ENCODE measurements at places on chromosomes 7 and 10.

DNA sequence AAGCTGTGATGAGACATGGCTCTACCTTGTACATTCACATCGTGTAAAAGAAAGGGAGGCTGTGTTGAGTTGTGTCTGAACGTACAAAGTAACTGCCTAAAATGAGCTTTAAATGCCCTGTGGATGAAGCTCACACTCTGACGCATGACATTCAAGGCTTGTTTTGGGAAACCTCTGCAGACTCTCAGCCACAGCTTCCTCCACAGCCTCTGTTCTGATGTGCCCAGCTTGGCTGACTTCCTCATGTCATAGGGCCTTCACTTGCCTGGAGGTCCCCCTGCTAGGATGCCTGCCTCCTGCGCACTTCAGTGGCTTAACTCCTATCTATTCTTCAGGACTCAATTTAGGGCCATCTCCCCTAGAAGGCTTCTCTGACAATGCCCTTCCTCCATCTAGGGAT lies 230.0 kb upstream of the HABP2 start:
- no peak for DNase-seq

DNA sequence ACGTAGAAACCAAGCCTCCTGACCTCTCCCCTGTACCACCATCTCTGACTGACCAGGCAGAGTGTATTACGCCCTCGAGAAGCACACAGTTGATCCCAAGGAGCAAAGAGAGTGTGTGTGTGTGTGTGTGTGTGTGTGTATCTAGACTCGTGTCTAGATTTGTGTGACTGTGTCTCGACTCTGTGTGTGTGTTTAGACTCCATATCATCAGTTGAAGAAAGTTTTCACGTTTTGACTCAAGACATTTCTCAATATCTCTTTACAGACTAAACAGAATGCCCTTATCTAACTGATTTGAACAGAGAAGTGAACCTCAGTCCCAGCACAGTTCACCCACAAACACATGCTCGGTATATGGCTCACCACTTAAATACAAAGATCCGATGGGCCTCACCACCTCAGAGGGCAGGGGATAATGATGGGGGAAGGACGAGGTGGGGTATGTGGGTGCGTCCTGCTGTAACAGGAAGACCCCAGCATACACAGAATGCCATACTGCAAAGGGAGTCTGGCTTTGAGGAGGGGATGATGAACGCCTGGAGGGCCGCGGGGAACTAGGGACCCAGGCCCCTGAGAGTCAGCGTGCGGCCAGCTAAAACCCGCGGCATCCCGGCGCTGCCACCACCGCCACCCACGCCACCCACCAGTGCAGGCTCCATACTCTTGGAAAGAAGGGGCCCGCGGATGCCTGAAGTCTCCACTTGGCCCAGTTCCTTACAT lies 780 bp downstream of the ALDH18A1 start:
- no peak for DNase-seq

- DNase-seq = no peak
These were observed 6.3 kb downstream of the POLR2J start for GRCh38 chr7:102472126-102473041.

DNA sequence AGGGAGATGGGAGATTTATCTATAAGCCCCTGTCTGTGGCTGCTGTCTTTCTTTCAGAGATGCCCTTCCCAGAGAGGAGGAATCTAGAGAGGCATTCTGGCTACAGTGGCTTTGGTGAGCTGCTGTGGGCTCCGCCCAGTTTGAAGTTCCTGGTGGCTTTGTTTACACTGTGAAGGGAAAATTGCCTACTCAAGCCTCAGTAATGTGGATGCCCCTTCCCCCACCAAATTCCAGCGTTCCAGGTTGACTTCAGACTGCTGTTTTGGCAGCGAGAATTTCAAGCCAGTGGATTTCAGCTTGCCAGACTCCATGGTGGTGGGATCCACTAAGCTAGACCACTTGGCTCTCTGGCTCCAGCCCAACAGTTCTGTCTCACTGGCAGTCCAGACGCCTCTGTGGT lies 951.6 kb downstream of the CCSER2 start:
- no peak for DNase-seq

DNA sequence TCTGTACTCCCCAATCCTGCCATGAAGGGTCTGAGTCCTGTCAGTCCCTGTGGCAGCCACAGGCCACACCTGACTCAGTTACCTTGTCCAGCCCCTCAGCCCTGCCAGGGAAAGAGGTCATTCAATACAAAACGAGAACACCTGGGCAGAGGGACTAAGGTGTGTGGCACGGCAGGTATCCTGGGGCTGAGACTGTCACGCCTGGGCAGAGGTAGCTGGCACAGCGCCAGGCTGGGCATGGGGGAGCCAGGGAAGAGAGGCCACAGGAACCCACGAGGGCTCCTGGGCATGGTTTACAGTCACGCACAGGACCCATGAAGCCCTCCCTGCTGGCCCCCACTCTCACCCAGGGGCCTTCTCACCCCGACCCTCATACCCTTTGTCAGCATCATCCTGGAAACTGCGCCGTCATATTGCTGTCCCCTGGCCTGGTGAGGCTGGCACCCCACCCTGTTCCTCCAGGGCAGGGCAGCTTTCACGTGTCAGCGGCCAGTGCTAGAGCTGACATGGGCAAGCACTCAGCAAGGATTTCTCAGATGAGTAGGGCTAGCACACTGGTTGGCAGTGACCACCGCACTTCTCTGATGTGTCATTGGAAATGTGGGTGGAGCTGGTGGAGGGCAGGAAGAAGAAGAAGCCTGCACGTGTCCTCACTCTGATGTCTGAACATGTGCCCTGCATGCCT lies 42.7 kb downstream of the LRRC18 start:
- no peak for DNase-seq

GRCh38 chr7:25329815-25330214 lies 101.5 kb upstream of the NPVF start:
- no peak for DNase-seq

DNA sequence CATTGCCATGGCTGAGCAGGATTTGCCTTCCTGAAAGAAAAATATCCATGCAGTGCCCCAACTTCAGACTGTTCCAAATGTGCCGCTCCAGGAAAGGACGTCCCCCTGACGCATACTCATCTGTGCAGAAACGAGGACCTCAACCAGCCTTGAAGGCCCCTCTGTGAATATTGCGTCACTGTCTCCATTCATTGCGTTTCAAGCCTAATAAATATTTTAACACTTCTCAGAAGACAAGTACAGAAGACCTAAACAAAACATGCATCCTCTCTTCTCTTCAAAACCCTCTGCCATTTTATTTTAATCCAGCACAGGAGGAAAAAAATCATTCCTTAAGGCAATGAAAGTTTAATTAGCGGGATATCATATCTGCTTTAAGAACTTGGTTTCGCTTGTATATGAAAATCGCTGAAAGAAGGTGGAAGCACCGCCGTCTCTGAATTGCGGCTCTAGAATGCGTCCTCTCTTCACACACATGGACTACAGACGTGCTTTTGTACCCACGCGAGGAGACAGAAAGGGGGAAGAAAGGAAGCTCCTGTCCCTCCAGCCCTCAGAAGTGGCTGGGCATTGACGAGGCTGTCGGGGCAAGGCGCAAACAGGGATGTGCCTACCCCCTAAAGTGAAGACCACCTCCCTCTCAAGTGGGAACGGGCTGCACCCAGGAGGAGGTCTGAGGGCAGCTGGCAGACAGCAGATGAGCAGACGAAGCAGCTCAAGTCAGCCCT lies 36.8 kb downstream of the RGS10 start:
- no peak for DNase-seq

DNA sequence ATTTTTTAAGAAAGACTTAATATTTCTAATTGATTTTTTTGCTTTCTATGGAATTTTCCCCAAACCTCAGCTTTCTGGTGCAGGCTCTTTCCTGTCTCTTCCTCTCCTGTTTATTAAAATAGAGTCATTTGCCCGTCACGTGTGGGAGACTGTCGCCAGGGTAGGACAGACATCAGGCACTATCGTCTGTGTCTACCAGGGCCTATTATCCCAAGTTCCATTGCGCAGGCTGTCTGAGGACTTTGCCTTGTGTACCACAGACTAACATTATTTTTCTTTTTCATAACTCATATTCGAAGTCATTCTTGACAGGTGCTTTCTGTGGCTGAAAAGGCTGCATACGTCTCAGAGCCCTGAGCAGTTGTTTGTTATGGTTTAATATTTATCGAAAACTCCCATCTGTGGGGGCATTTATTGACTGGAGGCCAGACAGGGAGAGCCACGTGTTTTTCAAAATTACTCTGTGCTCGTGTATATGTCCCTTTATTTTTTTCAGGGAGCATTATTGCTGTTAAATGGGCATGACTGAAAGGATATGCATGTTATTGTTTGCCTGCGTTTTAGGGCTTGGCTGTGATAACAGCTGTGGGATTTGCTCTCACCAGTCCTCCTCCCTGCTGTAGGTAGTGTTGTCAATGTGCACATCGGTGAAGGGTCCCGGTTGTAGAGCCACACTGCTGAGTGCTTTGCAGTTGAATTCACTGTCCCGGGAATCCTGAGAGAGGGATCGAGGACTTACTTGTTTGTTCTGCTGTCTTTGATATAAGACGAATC lies 89.8 kb downstream of the CAMK1D start:
- no peak for DNase-seq

- peak; percentile 13 for DNase-seq
These were observed 297.8 kb downstream of the RPS24 start for GRCh38 chr10:78331391-78331922.

GRCh38 chr7:97027427-97028234 lies 3.0 kb upstream of the DLX5 start:
- peak; percentile 84 for DNase-seq

DNA sequence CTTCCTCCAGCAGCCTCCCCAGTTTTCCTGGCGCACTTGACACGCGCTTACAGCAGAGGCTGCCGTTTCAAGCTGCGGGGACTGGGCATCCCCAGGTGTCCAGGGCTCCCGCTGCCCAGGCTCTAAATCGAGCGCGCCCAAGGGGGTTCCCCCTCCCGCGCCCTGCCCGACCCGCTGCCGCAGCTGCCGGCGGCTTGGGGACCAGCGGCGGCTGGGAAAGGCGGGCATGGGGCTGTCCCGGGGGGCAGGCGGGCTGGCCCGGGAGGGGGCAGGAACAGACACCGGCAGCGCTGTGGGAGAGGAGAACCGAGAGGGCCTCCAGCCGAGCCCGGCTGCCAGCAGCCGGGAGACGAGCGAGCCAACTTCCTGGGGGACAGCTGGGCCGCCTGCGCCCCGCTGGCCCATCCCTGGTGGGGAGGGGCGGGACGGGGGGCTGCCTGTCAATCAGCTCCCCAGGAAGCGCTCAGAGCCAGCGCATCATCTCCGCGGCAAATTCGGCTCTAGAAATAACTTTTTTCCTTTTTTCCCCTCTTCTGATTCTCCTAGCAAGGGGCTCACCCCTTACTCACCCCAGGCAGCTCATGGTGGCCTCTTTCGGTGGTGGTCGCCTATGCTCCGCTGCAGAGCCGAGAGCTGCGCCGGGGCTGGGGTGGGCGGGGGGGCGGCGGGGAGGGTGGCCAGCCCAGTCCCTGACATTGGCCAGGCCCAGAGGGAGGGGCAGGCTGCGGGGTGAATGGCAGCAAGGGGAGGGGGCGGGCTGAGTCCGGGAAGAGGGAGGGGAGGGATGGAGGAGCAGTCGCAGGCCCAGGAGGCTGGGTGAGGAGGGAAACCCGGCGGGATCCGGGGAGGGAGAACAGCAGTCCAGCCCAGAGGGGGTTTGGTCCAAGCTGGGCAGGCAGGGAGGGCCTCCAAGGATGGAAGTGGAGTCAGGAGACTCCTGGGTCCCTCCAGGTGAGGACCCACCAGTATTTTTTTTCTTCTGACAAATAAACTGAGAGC lies 14.7 kb downstream of the GRID2IP start:
- no peak for DNase-seq

DNA sequence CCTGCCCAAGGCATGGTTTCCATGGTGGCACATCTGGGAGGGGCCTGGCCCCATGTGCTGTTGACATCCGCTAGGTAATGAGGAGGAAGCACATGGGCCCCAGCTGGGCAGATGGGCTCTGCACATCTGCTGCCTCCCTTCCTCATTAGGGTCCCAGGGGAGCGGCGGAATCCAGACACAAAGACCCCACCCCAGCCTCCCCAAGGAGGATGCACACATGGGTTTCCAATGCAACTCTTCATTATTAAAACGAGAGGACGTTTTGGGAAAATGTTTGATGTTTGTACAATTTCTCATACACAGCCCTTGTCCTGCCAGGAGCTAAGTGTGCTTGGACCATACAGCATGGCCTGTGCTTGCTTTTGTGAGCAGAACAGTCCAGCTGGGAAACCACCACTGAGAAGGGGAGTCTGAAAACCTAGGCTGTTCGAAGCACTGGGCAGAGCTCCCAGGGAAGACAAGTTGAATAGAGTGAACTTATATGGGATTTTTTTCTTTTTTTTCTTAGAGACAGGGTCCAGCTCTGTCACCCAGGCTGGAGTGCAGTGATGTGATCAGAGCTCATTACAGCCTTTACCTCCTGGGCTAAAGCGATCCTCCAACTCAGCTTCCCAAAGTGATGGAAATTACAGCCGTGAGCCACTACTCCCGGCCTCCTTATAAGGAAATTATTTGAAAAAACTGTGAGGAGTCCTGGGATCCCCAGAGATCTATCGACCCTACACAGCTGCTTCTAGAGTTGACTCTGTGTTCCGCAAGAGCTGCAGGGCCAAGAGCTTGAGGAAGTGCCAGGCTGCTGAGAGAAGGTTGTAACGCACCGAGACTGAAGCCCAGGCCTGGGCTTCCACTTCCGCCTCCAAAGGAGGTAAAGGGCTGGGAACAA lies 23.4 kb downstream of the FAM107B start:
- no peak for DNase-seq

DNA sequence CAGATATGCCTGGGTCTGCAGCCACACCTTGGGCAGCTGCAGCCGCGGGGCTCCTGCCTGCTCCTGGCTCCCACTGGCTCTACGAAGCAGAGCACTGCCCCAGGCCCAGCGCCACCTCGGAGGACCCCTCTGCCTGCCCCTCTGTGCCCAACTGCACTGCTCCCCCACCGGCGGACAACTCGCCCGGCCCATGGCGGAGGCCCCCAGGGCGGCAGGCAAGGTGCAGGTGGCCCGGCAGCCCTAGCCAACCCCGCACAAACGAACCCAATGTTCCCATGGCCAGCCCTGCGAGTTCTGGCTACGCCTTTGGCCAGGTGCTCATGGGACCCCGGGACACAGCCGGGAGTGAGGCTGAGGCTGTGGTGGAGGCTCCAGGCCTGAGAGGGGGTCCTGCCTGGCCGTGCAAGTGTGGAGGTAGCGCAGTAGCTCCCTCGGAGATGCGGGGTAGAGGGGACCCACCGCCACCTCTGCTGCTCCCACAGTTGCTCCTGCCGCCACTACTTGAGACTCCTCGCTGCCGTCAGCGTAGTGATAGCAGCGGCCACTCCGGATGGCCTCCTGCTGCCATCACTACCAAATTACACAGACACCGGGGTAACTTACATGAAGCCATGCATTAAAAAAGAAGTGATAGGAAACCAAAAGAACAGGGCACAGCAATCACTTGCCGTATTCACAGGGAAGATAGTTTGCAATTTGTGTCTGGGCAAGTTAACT lies 97.3 kb upstream of the SP4 start:
- DNase-seq = no peak

GRCh38 chr7:71486856-71487628 lies 355.1 kb downstream of the GALNT17 start:
- no peak for DNase-seq

All from activated CD8-positive, alpha-beta memory T cell treated with anti-CD3 and anti-CD28 coated beads for 24 hours (primary cell).